ENCODE measurements at places on chromosomes 2 and 18. TPM values are rescaled to one million over a fixed set of nuclear protein-coding genes. Genes with fewer than 3 reads are reported as not detected.

- no peak for DNase-seq
These were observed 6.5 kb downstream of the IL1B start for GRCh38 chr2:112829961-112830681.

DNA sequence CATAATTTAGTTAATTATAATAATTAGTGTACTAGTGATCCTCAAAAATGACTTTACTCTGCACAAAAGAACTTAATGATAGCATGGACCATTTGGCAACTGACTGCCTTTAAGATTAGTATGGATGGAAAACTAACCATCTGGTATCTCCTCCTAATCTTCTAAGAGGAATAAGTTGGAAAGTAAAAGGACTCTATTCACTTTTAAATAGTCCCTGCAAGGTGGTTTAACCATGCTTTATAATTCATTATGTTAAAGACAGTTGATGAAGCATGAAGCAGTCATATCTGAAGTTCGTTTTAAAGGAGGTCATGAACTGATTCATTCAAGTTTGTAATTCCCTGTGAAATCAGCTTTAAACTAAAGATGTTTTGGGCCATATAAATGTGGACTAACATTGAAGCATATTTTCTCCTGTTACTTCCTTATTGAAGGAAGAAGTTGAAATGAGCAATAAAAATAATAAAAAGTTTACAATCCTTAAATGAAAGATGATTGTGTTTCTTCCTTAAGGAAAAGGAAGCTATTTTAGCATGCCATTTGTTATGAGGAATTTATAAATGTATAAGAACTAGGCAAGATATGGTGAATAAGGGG is 446.0 kb downstream of the XIRP2 start:
- no peak for DNase-seq

DNA sequence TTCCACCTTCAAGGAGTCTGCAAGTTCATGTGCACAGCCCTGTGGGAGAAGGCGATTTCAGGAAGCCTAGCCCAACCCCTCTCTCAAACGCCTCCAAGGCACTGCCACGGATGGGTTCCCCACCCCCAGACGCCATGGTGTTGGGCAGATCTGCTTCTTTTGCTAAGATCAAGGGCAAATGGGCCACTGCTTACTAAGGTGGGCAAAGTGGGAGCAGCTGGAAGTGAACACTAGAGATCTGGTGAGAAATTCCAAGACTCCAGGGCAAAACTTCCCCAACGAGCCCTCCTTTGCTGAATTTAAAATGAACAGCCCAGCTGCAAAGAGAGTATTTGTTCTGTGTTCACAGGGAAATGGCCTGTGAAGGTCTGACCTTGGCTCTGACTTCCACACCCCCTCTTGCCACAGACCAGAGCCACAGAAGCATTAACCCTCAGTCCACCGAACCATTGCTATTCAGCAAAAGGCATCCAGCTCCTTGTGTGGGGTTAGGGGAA is 45.1 kb upstream of the ZBTB7C start:
- peak; percentile 48 for DNase-seq

GRCh38 chr2:30177440-30177839 is 30.6 kb downstream of the YPEL5 start:
- no peak for DNase-seq

- no peak for DNase-seq
These were observed 210.9 kb upstream of the KLHL14 start for GRCh38 chr18:32983721-32984120.

GRCh38 chr2:24768601-24769000 is 24.6 kb downstream of the PTRHD1 start:
- no peak for DNase-seq

DNA sequence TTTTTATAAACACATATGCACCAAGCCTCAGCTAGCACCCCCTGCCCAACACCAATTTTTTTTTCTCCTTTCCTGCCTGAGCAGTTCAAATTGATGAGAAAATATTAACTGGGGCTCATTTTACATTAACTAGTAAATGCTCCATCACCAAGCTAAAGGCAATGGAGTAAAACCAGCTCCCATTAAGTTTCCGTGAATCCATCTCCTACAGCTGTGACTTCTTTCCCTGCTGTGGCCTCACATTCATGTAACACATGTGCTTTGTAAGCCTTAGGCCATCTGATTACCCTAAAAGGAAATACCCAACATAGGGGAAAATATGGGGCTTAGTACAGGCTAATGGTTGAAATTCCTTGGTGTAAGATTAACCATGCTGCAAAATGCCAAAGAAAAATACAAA is 60.8 kb downstream of the DNER start:
- DNase-seq, result no peak

- no peak for DNase-seq
These were observed 678.9 kb upstream of the CELF4 start for GRCh38 chr18:38244480-38244879.

DNA sequence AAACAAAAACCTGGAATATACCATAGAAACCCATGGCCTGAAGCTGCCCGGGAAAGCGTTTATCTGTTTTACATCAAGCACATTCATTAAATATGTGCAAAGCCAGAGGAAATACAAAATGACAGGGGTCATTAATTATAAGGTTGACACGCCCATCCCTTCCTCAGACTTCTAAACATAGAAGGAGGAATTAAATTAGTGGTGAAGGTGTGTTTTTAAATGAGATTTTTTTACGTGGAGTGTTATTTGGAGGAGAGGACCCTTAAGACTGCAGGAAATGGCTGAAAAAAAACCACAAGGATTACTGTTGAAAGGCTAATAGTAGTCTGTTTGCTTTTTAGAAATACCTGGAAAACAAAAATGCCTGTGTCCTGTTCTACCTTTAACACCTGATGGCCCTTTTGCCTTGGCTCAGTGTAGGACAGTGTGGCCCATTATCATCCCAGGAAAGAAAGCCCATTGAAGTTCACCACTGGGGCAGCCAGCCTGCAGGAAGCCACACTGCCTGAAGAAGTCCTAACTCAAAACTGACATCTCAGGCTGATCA is 123.2 kb downstream of the EPHA4 start:
- no peak for DNase-seq

- DNase-seq, result no peak
These were observed 23.6 kb downstream of the WDSUB1 start for GRCh38 chr2:159262904-159263303.

DNA sequence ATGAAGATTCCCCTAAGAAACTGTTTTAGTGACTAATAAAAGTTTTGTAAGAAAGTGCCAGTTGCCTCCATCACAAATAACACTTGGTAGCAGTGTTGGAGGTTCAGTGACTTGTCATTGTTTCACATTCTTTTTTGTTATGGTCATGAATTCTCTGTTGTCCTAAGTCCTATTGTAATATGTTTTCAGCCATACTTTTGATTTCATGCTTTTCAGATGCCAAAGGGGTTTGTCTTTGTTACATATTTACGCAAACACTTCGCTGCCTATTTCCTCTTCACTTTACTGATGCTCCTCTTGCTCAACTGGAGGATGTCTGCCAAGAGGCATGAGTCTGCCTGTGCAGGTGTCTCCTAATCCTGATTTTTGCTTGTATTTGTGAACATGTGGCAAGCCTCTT is 66.6 kb downstream of the PHLPP1 start:
- DNase-seq, result no peak

DNA sequence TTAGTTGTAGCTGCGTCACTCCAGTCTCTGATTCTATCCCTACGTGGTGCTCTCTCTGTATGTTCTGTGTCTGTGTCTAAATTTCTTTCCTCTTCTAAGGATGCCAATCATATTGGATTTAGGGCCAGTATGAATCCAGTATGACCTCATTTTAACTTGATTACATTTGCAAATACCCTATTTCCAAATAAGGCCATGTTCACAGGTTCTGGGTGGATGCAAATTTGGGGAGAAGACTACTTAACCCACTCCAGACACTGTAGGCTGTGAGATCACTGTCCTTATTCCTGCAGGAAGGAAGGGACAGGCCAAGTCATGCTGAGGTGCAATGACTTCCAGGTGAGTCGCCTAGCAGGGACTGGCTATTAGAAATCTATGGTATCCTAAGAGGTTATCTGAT is 272.2 kb downstream of the CELF4 start:
- no peak for DNase-seq

GRCh38 chr2:19871836-19872235 is 29.9 kb downstream of the TTC32 start:
- no peak for DNase-seq

GRCh38 chr2:75798569-75798968 is 87.9 kb upstream of the GCFC2 start:
- DNase-seq, result no peak

GRCh38 chr2:44674473-44675284 is 266.8 kb upstream of the SIX3 start:
- no peak for DNase-seq

DNA sequence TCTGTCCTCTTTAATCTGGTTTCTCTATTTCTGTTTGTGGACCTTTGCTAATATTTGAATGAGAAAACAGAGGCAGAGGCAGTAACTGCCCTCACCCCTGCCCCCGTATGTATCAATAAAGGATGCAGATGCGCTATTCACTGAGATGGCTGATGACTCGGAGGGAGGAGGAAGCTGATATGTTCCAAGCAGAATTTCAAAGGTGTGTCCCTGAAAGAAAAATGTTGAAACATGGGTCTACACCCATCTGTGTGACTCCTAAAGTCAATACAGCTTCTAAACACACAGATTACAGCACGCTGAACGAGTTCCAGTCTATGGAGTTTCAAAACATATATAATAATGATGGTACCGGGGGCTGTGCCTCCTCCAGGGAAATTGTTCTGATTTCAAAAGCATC is 38.8 kb downstream of the EPHA4 start:
- no peak for DNase-seq

DNA sequence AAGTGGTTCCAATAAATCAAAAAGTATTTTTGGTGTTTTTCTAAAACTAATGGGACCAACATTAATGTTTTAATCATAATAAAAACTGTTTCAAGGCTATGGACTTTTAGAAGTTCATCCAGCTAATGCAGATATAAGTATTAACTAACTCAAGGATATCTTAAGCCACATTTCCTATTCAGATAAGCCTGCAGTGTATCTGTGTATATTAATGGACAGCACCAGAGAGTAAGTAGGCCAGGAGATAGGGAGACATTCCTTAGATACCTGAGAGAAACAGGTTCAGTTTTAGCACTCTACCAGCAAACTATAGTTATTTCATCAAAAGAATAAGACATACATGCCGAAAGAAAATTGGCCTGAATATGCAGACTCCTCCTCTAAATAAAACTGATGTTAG is 27.3 kb downstream of the PREPL start:
- DNase-seq, result no peak

DNA sequence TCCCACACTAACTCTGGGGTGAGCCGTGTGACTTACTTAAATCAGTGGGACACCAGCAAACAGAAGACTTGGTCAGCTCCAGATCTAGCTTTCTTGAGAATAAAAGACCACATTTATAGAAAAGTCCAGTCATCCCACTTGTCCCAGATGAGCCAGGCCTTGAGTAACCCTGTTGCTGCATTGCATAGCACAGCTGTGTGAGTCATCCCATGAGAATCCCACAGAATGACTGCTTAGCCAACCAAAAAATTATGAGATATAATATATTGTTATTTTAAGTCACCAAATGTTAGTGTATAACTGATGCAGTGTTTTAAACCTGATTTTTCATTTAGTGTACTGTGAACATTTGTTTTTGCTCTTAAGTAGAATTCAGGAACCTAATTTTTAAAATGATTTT is 94.2 kb upstream of the FSHR start:
- no peak for DNase-seq

- no peak for DNase-seq
These were observed 279.8 kb downstream of the EIPR1 start for GRCh38 chr2:3097804-3098203.

DNA sequence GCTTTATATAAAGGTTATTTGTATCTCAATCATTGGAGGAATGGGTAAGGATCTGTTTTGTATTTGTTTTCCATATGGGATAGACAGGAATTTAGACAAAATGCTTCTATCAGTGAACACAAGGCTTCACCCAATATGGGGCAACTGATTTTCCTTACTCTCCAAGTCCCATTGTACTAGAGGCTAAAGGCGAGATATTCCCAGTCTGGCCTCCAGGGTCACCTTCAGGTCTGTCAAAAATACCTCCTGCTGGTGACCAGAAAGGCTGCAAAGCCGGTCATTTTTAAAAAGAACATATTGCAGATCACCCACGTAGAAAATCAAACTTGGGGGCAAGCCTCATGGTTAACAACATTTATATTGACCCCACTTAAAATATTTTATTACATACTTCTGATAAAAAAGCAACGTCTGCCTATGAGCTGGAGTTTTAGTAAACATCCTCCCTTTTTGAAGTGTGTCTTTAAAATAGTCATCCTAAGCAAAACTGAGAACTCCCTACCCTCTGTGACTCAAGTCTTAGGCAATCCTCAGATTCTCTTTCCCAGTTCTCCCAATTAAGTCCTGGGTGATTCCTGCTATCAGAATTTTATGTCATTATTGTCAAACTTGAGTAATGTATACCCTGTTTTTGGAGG is 276.6 kb downstream of the MREG start:
- DNase-seq, result no peak

GRCh38 chr2:191405546-191405945 is 160.3 kb downstream of the MYO1B start:
- DNase-seq, result no peak

- DNase-seq, result no peak
These were observed 5.2 kb upstream of the FHL2 start for GRCh38 chr2:105403783-105404698.

- no peak for DNase-seq
These were observed 38.0 kb downstream of the MFSD6 start for GRCh38 chr2:190446193-190446592.

GRCh38 chr18:50651334-50651733 is 91.4 kb downstream of the MAPK4 start:
- DNase-seq, result no peak

DNA sequence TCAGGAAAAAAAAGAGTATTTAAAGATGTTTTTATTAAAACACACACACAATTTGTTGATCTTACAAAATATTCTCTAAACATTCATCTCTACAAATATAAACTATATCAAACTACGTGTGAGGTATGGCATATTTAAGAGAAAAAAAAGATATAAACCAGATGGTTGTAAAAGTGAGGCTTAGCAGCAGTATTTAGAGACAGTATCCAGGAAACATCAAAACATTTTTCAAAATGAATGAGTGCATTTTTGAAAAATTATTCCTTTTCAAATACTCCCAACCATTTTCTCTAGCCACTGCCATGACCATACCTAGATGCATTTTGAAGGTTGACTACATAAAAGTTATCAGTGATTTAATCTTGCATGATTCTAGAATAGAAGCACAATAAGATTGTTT is 38.2 kb upstream of the RAB27B start:
- no peak for DNase-seq

- no peak for DNase-seq
These were observed 336.4 kb downstream of the CTNNA2 start for GRCh38 chr2:79849241-79849640.

Gene B4GALT6
- total RNA-seq, result 0.52 TPM

Gene AGBL5
- 5.6 TPM for total RNA-seq

Gene TTC32
- total RNA-seq, result 2.0 TPM

Gene IGFBP5
- total RNA-seq, result 415 TPM

Gene CNNM4
- 7.8 TPM for total RNA-seq

Gene CIB4
- total RNA-seq, result not detected

Gene ZBTB14
- total RNA-seq, result 15.6 TPM

Gene GPD2
- 20.5 TPM for total RNA-seq

Gene LHCGR
- total RNA-seq, result not detected

Gene LRRC30
- total RNA-seq, result not detected

Gene ZC3H8
- total RNA-seq, result 14.3 TPM
